ENCODE measurements at places on chromosomes 11 and 22.
A peak's percentile ranks its signal among the peaks of the same experiment; 100 is the strongest.

DNA sequence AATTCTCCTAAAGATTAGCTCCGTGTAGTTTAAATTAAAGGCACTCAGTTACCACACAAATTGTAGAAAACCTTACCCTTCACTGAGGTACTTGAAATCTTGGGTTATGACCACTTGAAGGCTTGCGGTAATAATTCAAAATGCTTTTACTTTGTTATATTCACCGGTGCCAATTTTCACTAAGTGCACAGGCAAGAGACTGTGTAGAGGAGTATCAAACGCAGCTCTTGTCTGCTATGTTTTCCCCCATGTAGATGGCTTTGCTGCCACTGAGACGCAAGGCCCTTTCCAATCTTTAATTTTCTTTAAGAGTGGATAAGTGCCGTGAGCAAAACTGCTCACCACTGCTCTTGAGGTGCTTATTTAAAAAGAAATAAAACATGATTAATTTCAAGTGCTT lies 155.8 kb downstream of the CADM1 start:
- no peak for DNase-seq

GRCh38 chr11:70641369-70641768 lies 243.0 kb downstream of the CTTN start:
- no peak for DNase-seq

DNA sequence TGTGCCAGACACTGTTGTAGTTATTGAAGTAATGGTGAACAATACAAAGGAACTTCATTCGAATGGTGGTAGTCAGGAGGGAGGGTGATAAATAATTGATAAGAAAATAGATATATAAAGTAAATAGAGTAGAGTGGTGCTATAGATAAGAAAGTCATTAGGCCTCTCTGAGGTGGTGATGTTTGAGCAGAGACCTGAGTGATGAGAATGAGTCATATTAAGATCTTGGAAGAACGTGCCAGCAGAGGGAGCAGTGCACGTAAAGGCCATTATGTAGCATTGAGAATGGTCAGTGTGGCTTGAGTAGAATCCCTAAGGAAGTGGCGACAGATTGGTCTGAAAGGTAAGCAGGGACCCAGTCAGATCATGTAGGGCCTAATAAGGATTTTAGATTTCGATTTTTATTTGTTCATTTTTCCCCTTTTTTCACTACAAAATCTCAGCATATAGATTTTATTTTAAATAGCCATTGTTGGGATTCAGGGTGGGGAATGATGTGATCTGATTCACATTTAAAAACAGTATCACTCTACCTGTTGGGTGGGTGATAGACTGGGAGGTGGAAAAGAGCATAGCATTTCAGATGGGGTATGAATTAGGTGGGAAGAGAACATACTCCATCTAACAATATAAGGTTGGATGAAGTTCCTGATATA lies 44.7 kb downstream of the CCDC90B start:
- DNase-seq: peak; percentile 18

DNA sequence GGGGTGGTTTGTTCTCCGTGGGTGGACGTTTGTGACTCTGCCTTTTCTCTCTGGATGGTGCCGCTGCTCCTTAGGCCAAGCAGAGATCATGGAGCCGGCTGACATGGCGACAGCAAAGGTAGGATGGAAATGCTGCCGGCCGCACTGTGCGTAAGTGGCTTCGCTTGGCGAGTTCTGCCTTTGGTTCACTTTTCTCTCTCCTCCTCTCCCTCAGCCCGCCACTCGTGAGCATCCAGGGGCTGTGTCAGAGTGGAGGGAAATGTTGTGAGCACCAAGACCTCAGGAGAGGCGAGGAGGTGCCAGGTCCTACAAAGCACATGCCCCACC lies 80.5 kb downstream of the GRAMD1B start:
- no peak for DNase-seq

GRCh38 chr11:31807799-31808667 lies 3.1 kb downstream of the PAX6 start:
- no peak for DNase-seq

- no peak for DNase-seq
These were observed 64.2 kb downstream of the NFAM1 start for GRCh38 chr22:42367980-42368378.

DNA sequence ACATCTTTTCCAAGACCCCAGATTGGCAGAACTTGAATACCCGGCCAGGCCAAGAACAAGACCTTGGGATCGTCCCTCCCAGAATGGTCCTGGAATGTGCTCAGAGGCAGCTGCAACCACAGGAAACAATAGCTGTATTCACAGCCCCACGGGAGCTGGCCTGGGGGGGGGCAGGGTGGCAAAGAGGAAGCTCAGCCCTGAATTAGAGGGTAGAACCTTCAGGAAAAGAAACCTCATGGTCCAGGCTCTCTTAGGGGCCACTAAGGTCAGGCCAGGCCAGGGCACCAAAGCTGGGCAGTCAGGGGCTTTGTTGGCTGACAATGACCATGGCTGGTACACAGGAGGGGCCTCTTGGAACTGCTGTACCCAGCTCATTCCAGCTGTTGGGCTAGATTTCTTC lies 17.3 kb downstream of the RPL27A start:
- no peak for DNase-seq

- DNase-seq: no peak
These were observed 4.5 kb upstream of the CDC42EP2 start for GRCh38 chr11:65310215-65310614.

- no peak for DNase-seq
These were observed 234.4 kb upstream of the MTNR1B start for GRCh38 chr11:92735039-92735438.
